ENCODE measurements at places on chromosomes 1 and 21.

DNA sequence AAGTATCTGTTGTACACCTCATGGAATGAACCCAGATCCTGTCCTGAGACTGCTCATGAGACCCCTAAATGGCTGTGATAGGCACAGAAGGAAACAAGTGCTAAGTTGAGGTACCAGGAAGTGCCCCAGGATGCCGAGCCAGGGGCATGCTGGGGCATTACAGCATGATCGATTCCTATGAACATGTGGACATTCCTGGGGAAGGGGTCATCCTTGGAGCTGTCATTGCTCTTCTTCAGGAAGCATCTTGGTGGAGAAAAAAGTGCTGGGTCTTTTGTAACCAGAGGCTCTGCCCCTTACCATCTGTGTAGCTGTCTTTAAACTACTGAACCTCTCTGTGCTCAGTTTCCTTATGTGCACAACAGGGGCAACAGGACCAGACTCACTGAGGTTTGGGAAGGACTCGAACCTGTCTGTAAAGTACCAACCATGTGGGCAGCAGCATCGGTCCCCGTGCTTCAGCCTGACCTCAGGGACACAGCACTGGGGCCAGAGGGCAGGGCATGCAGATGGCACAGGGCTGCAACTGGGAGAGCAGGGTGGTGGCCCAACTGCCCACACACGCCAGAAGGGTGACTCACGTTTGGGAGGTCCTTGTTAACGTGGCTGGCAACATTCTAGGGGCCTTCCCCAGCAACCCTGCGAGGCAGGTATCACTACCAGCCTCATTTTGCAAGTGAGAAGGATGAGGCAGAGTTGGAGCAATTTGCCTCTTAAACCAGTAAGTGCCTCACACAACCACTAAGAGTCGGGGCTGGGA, 142.3 kb upstream of the EDN2 start:
- no peak for DNase-seq

DNA sequence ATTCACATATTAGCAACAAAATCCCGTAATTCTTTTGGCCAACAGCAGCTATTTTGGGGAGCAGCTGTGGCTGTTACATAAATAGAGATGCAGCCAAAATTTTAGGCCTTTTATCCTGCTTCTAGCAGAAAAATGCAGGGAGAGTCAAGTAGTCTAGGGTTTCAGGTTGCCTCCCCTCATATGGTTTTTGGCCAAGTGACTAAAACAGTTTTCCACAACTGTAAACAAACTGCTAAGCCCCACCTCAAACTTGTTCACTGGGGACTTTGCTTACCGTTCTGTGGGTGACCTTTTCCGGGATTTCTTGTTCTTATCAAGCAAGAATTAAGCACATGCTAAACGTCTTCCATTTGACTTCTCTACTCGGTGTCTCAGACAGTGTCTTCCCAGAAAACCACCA, 133.4 kb downstream of the EDEM3 start:
- DNase-seq = no peak

DNA sequence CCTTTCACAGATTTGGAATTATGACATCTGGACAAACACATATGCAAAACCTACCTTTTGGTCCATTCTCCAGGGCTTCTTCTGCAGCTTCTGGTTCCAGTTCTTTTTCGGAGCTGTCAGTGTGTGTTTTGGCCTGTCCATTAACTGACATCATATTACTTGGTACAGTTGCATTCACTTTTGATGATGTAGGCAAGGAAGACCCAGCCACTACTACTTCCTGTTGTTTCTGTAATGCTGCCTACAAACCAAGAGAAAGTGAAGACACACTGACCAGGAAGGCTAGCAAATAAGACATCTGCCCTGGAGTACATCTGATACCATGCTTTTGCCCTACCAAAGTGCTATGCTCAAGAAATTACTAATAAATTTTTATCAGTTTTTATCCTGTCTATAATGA, 31.9 kb downstream of the ACBD3 start:
- no peak for DNase-seq

GRCh38 chr1:60033066-60033465, 40.5 kb downstream of the C1orf87 start:
- DNase-seq = no peak

GRCh38 chr1:208088319-208088718, 155.9 kb downstream of the PLXNA2 start:
- DNase-seq = no peak

GRCh38 chr1:71572038-71572437, 491.2 kb upstream of the ZRANB2 start:
- DNase-seq = no peak

GRCh38 chr1:90443354-90443753, 273.7 kb downstream of the BARHL2 start:
- no peak for DNase-seq

Data from NCI-H345 (cell line).